ENCODE measurements at places on chromosomes 7 and 10.

- DNase-seq, result no peak
These were observed 73.3 kb upstream of the PRKG1 start for GRCh38 chr10:51000976-51001375.

- no peak for DNase-seq
These were observed 952 bp downstream of the SRRM3 start for GRCh38 chr7:76202666-76203030.

GRCh38 chr10:119305860-119306513 is 98.6 kb downstream of the GRK5 start:
- peak; percentile 85 for DNase-seq

GRCh38 chr7:10889266-10889898 is 84.3 kb upstream of the PHF14 start:
- peak; percentile 33 for DNase-seq

- DNase-seq, result no peak
These were observed 95.1 kb downstream of the GLRX3 start for GRCh38 chr10:130231251-130231741.

DNA sequence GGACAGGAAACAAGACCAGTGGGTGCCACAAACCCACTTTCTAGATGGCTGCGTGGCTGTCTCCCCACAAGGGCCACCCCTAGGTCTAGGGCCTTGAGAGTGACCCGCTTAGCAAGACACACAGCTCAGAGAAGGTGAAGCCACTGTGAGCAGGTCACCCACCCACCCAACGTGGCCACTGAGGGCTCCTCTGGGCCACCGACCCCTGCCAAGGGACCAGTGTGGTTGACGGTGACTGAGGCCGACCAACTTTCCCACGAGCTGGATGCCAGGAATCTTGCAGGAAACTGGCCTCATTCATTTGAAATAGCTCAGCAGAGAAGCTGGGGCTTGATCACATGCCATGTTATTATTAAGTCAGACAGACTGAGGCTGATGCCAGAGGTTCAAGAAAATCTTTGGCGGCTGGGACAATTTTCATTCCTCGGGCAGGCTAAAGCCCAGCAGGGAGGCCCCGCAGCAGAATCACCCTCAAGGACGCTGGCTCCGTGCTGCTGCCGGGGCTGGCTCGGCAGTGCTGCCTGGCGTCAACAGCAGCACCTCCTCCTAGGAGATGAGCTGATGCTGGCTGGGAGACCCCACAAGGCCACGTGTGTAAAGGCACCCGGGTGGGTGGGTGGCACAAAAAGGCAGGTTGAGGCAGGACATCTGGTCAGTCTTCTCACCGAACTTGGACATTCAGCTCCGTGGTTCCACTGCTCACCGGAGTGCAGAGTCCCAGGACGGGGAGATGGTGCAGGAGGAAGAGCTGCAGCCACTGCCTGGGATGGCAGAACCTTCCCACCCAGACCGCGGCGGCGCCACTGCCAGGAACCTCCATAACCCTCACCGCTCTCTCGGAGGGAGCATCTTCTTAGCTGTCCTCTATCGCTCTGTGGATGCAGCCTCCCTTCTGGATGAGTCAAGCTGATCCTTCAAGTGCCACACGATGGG is 57.8 kb downstream of the ZRANB1 start:
- no peak for DNase-seq

- DNase-seq, result no peak
These were observed 100.6 kb downstream of the GRB10 start for GRCh38 chr7:50682079-50682478.

- DNase-seq, result no peak
These were observed 16.7 kb upstream of the RSBN1L start for GRCh38 chr7:77679608-77680007.

DNA sequence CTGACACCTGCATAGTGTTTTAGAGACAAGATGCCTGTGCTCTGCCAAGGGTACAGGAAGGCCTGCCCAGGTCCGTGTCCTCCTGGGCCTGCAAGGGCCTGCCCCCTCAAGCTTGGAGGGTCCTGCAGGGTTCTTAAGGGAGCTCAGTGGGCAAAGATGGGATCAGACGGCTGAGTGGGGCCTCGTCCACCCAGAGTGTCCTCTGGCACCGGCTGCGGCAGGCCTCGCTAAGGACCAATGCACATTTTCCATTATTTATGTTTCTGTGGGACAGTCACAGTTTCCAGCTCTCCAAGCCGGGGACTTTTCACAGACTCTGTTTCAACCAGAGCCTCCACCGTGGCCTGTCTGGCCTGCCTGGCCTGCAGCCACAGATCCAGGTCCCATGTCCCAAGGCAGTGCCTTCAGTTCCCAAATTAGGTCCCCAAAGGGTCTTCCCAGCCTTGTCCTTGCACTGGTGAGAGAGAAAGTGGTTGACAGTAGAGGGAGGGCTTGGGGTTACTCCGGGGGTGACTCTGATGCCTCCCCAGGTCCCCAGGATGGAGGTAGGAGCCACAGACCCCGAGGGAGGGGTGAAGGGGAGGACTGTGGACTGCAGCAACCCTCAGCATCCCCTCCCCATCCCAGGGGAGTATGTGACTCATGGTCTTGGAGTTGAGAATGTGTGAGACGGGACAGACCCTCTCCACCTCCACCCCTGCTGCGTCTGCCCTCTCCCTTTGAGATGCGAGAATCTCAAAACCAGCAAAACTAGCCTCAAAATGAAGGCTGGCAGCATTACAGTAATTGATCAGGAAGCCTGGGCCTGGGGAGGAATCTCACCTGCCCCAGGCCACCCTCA is 14.8 kb downstream of the MYL10 start:
- no peak for DNase-seq

DNA sequence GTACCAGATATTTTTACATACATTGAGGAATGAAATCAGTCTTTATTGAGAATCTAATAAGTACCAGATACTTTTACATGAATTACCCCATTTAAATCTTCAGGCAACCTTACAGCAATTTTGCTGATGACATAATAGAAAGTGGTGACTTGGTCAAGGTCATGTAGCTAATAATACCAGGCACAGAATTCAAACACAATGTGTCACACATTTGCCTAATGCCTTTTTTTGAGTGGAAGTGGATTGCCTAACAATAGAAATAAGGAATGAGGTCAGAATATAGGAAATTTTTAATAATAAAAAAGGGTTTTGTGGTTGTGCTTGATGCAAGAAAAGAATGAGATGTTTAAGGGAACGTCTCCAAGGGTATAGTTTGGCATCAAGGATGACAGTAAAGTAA is 466.6 kb upstream of the IGFBP3 start:
- no peak for DNase-seq

DNA sequence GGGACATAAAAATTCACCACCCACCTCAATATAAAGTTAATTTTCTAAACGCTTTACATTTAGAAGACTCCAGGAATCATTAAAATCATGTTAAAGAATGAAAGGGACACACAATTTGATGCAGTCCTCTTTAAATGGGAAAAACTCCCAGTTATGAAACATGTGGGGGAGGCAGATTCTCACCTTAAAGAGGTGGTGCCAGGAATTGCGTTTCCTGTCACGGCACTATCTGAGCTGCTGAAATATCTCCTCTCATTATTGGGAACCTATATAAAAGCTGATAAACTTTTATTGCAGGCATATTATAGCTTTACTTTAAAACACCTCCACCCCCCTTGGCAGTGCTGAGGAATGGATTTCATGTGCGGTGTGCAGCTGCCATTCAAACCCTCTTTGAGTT is 94.8 kb upstream of the SORCS3 start:
- DNase-seq, result no peak

GRCh38 chr10:92832998-92833650 is 15.2 kb upstream of the EXOC6 start:
- DNase-seq, result no peak

- DNase-seq, result peak; percentile 69
These were observed 126.5 kb downstream of the FAM107B start for GRCh38 chr10:14648005-14648765.

DNA sequence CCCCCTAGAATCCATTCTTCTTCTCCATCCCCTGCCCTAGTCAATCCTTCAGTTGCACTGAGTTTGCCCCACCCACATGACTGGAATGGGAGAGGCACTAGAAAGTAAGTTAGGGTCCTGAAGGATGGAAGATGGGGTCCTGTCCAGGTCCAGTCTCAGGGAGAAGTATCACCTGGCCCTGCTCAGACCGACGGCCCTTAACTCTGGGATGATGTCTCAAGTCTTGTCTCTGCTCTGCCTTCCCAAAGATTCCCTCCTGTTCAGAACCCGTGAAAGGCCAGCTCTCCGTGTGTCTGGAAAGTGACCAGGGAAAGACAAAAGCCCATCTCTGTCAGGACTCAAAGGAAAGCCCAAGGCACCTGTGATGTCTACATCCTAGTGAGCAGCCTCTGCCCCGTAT is 88.8 kb downstream of the OAT start:
- DNase-seq, result no peak

- DNase-seq, result no peak
These were observed 99.6 kb downstream of the C10orf90 start for GRCh38 chr10:126570621-126571602.

DNA sequence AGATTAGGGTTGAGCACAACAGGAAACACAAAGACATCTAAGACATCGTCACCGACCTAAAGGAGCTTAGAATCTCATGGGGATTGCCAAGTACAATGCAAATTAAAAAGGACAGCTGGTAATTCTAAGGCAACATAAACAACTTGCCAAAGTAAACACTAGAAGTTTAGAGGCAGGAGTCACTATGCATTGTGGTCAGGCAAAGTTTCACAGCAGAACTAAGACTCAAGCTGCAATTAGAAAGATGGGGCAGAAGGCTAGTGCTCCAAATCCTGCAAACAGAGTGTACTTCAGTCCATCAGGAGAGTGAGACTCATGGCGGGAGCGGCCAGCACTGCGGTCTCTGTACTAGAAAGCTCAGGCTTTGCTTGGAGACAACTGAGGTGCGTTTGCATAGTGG is 52.7 kb downstream of the HIPK2 start:
- DNase-seq, result no peak

DNA sequence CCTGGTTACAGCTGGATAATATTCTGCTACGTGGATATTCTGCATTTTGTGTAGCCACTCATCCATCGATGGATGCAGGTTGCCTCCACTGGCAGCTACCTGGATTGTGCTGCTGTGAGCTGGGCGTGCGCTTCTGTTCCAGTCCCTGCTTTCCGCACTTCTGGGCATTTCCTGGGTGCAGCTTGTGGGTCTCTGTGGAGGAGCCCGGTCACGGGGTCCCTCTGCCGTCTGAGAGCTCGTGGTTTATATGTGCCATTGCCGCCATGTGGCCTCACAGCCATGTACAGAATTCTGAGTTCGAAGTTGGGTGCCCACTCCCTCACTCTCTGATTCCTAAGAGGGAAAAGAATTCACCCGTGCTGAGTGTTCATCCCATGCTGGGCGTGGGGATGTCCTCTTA is 38.3 kb downstream of the JAKMIP3 start:
- DNase-seq, result no peak

- no peak for DNase-seq
These were observed 578.5 kb upstream of the KCND2 start for GRCh38 chr7:119694506-119694905.

DNA sequence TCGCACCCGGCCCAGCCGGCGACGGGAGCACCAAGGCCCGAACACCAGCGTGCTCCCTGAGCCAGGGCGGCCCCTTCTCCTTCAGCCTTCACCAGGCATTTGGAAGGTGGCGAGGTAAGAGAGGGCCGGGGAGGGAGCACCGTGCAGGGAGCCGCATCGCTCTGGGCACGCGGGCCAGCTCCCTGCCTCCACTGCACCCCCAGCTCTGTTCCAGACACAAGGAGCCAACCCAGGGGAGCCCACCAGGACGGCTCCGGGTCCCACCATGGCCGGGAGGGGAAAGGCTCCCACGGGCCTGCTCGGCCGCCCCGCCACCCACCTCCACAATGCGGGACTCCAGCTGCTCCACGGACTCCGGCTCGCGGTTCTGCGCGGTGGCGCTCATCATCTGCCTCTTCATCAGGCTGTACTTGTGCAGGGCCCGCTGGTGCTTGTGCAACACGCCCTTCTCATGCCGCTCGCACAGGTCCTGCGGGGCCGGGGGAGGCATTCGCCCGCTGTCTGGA is 15.1 kb downstream of the NUDT1 start:
- no peak for DNase-seq

- no peak for DNase-seq
These were observed 10.2 kb upstream of the ADO start for GRCh38 chr10:62794306-62794705.

GRCh38 chr7:7969306-7970236 is 975 bp downstream of the GLCCI1 start:
- peak; percentile 54 for DNase-seq

- DNase-seq, result no peak
These were observed 71.0 kb upstream of the SH2B2 start for GRCh38 chr7:102215711-102216110.

DNA sequence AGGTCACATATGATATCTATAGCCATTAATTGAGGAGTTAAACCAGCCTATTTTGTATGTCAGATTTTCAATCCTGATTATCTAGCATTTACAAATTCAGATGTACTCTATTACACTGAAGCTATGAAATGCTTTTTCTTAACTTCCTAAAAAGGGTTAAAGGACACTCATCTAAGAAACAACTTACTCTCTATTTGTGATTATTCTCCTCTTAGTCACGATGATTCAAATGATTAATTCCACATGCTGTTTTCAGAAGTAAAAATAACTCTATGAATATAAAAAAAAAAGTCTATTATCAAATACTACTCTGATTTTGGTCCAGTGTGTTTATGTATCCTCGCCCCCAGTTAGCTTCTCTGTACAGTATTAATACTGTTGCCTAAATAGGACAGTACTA is 1199.9 kb downstream of the GATA3 start:
- DNase-seq, result no peak

DNA sequence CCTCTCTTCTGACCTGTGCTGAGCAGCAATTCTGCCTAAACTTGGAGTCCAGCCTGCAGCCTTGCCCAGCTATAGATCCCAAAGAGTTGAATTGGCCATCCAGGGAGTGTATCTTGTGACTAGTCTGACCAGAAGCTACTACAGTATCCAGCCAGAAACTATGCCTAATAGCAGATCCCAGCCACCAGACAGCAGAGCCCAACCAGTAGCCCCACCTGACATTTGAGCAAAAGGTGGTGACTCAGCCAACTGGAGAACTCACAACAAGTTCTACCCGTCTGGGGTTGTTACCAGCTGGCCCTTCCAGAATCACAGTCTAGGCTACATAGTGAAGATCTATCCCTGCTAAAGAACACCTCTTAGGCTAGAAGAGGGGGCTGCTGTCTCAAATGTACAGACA is 315.0 kb downstream of the CRPPA start:
- no peak for DNase-seq

DNA sequence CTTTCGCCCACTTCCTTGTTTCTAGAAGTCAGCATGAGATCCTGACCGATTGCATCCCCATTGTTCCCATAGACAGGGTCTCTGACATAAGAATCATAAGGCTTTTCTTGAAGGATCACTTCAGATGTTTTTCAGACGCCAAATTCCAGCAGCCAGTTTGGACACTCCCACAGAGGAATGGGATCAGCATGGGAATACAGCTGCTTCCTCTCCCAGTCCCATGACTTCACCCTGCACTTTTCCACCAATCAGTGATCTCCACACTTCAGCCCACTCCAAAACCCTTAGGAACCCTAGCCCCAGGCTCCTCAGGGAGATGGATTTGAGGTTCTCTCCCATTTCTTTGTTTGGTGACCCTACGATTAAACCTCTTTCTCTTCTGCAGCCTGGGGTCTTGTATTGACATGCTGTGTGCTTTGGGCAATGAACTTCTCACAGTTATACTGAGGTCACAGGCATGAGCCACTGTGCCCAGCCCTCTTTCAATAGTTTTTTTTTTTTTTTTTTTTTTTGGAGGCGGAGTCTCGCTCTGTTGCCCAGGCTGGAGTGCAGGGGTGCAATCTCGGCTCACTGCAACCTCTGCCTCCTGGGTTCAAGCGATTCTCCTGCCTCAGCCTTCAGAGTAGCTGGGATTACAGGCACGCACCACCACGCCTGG is 52.8 kb upstream of the CHST3 start:
- no peak for DNase-seq

- no peak for DNase-seq
These were observed 285.0 kb upstream of the KAT6B start for GRCh38 chr10:74541375-74541774.
